ENCODE measurements at places on chromosomes 7 and 10. TPM values are rescaled to one million over a fixed set of nuclear protein-coding genes. Genes with fewer than 3 reads are reported as not detected.

DNA sequence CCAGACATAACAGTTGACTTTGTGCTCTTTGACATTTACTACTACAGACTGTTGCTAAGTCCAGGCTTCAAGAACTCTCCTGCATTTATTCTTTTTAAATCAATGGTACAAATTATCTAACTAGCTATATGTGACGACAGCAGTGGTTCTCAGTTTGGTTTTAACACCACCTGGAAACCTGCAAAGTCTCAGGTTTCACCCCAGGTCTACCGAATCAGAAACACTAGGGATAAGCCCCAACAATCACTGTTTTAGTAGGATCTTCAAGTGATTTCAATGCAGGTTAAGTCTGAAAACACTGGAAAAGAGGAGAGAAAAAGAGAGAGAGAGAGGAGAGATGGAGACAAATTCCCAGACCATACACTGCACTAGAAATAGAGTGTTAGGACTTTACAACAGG lies 519.0 kb downstream of the PCDH15 start:
- no peak for DNase-seq

Gene TCAF2
- polyA plus RNA-seq = 1.8 TPM

GRCh38 chr10:100683004-100683403 lies 62.4 kb upstream of the PAX2 start:
- no peak for DNase-seq

Gene JAKMIP3
- not detected for polyA plus RNA-seq

Gene PIK3AP1
- polyA plus RNA-seq = 186 TPM

DNA sequence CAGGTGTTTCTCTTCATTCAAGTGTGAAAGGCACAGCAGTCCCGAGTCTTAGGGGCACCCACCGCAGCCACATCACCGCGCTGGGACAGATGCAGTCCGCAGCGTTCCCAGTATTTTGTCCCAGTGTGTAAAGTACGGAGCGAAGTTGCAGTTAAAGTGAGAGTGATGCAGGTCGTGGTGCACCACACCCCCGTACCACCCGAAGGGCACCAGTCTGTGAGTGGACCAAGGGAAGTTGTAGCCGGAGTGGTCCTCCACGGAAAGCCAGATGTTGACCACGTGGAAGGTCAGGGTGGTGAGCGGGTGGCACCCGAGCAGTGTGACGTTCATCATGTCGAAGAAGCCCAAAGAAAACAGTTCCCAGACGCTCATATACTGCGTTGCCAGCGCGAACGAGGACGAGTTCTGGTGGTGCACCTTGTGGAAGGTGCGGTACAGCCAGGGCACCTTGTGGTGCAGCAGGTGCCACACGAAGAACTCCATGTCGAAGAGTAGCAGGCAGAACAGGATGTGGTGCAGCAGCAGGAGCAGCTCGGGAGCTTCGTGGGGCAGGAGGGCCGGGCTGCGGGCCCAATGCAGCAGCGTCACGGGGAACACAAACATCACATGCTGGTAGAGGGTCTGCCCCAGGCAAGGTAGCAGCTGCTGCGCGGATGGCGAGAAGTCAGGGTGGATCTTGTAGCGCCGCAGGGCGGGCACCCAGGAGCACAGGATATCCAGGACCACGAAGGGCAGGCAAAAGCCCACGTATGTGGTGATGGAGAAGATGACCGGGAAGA lies 526 bp downstream of the CH25H start:
- peak; percentile 24 for DNase-seq

Gene PDLIM1
- 38.9 TPM for polyA plus RNA-seq

Gene GPR146
- 1.9 TPM for polyA plus RNA-seq

Gene GIMAP4
- 158 TPM for polyA plus RNA-seq

- no peak for DNase-seq
Measured at GRCh38 chr7:155230169-155230593, 67.5 kb upstream of the INSIG1 start.

DNA sequence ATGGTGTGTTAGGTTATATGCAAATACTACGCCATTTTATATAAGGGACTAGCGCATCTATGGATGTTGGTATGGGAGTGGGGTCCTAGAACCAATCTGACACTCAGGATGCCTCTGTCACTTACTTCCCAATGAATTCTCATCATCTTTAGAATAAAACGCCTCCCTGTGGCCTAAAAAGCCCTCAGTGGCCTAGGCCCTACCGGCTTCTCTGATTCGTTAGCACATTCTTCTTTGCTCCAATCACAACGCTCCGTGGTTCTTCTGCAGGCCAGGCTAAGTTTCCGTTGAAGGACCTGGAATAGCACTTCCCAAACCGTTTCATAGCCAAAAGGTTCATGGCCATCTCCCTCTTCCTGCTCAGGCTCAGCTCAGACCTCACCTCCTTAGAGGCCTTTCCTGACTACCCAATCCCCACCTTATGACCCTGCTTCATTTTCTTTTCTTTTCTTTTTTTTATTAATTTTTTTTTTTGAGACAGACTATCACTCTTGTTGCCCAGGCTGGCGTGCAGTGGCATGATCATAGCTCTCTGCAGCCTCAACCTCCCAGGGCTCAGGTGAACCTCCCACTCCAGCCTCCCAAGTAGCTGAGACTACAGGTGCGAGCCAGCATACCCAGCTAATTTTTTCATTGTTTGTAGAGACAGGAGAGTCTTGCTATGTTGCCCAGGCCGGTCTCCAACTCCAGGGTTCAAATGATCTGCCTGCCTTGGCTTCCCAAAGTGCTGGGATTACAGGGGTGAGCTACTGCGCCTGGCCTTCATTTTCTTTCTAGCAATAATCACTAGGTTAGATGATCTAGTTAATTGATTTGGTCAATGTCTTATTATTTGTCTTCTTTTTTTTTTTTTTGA lies 24.5 kb upstream of the YWHAG start:
- no peak for DNase-seq

DNA sequence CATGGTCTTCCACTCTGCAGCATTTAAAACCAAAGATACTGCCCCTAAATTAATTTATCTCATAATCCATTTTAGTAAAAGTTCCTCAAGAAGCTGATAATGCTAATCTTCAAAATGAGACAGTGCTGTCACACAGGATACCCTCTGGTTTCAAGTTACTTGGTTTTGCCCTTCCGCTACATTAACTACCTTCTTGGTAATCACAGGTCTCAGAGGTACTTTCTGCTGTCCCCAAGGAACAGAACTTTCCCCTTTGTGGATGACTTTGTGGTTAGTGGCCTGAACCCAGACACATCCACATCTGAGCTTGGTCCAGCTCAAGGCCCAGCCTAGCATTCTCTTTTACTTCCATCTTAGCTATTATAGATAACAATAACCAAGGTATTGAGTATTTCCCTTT lies 88.8 kb upstream of the TMEM26 start:
- DNase-seq = no peak

- DNase-seq = no peak
Measured at GRCh38 chr10:25978771-25979170, 44.7 kb downstream of the MYO3A start.

GRCh38 chr10:51389415-51390321 lies 309.7 kb downstream of the CSTF2T start:
- peak; percentile 4 for DNase-seq
